Activated T-helper 1 cell treated with anti-CD3 and anti-CD28 coated beads, Interleukin-2, amount 50 U/mL, for 16 hours (primary cell): ENCODE measurements at places on chromosomes 4 and X.
A peak's percentile ranks its signal among the peaks of the same experiment; 100 is the strongest.

DNA sequence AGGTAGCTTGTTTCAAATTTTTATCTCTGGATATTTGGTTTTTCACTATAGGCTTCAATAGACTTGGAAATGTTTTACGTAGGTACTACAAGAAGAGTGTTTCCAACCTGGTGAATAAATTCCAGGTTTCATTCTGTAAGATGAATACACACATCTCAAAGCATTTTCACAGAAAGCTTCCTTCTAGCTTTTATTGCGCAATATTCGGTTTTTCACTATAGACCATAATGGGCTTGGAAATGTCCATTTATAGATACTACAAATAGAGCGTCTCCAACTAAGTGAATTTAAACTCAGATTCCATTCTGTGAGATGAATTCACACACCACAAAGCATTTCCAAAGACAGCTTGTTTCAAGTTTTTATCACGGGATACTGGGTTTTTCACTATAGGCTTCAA lies 857.7 kb upstream of the HS3ST1 start:
- DNase-seq = no peak

DNA sequence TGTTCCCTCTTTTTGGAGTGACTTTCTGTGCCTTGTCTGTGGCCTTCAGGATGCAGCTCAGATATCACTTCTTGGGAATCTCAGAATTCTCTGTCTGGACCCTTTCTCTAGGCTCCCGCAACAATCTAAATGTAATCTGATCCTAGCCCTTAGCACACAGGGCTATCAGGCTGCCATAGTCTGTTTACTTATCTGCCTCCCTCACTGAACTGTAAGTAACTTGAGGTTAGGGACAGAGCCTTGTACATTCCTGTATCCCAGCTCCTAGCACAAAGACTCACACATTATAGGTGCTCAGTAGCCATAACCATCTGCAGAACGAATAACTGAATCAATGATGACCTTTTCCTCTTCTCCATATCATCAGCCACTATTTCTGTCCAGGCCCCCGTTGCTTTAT lies 69.5 kb downstream of the RTL9 start:
- DNase-seq = no peak

- DNase-seq = no peak
These were observed 5.7 kb downstream of the MXD4 start for GRCh38 chr4:2256156-2256731.

DNA sequence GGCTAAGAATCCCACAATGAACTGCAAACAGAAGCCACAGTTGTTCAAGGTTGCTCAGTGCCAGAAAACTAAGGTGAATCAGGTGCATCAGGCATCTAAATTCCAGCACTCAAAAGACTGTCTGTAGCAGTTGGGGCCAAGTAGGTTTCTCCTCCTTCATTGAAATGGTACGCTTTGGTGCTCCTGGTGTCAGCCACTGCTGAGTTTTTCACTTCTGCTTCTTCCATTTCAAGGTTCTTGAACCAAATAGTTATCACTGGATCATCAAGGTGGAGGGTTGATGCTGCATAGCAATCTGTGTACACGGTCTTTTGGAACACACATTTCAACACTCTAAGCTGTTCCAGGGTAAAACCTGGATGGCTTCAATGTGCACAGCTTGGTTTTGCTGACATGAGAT lies 74.4 kb downstream of the TMA16 start:
- no peak for DNase-seq

DNA sequence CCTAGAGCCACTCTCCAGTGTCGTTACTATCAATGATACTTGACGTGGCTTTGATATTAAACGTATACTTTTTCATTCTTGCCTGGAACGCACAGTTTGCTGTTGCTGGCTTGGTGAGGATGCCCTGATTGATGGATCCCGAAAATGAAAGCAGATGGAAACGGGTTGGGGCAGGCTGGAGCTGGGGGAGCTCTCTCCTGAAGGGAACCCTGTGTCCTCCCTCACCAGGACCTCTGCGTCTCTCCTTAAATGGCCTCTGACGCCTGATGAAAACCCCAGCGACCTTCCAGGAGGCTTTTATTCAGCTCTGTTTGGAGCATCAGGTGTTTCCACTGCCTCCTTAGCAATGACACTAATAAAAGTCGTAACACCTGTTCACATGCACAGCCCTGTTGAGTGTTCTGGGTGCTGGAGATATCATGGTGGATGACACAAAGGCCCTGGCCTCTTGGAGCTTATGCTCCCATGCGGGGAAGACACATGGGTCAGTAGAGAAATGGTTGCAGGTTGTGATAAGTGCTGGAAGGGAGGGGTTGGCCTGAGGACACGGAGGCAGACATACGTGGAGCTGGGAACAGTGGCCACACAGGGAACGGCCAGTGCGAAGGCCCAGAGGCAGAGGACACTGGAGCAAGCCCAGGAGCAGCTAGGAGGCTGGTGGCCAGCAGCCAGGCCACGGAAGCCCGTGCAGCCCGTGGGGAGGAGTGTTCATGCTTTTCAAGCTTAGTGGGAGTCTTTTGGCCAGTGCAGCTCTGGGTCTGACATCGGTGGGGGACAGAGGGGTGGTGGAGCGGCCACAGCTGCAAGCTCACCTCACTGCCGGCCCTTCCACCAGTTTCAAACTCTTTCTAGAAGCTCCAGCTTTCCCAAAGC lies 7.5 kb downstream of the MSANTD1 start:
- DNase-seq = no peak

DNA sequence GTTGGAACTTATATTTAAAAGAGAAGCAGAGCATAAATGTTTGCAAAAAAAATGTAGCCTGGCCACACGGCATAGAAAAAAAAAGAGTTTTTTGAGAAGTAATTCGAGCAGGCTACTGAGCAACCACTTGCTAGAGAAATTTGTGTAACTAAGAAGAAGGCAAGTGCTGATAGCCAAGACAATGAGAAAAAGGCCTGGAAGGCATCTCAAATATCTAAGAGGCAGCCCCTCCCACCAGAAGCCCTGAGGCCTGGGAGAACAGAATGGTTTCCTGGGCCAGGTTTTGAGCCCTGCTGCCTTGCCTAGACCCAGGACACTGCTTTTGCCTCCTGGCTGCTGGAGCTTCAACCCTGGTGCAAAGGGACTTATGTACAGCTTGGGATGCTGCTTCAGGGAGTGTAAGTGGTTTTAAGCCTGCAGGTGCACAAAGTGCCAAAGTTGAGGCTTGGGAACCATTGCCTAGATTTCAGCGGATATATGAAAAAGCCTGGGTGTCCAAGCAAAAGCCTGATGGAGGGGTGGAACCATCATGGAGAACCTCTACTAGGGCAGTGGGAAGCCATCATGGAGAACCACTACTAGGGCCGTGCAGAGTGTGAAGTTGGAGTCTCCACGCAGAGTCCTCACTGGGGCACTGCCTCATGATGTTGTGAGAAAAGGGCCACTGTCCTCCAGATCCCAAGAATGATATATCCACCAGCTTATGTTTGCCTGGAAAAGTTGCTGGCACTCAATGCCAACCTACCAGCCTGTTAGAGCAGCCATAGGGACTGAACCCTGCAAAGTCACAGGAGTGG lies 9.7 kb downstream of the TECRL start:
- DNase-seq = no peak

DNA sequence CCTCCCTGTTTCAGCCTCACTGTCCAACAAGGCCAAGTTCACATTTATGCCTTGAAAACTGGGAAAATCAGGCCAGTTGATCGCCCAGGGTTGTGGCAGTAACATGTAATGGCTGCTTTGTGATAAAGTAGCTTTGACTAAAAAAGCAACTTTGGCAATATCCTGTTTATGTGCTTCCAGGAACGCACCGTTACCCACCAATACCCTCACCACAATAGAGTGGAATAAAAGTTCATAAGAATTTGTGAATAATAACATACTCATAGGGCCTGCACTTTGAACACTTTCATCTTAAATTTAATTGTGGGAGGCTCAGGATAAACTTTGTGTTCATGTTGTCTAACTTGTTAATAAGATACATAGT lies 80.7 kb upstream of the MAML3 start:
- DNase-seq = no peak

DNA sequence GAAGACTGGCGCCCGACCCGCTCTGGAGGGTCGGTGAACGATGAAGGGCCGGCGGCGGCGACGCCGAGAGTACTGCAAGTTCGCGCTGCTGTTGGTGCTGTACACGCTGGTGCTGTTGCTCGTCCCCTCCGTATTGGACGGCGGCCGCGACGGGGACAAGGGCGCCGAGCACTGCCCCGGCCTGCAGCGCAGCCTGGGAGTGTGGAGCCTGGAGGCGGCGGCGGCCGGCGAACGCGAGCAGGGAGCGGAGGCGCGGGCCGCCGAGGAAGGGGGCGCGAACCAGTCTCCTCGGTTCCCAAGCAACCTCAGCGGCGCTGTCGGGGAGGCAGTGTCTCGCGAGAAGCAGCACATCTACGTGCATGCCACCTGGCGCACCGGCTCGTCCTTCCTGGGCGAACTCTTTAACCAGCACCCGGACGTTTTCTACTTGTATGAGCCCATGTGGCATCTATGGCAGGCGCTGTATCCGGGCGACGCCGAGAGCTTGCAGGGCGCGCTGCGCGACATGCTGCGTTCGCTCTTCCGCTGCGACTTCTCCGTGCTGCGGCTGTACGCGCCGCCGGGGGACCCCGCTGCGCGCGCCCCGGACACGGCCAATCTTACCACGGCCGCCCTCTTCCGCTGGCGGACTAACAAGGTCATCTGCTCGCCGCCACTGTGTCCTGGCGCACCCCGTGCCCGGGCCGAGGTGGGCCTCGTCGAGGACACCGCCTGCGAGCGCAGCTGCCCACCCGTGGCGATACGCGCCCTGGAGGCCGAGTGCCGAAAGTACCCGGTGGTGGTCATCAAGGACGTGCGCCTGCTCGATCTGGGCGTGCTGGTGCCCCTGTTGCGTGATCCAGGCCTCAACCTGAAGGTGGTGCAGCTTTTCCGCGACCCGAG lies 568 bp downstream of the CHST7 start:
- DNase-seq = peak; percentile 49

GRCh38 chr4:7295911-7296660 lies 103.7 kb downstream of the SORCS2 start:
- DNase-seq = no peak

GRCh38 chr4:147633113-147633512 lies 15.9 kb downstream of the TMEM184C start:
- no peak for DNase-seq

GRCh38 chr4:16079046-16079445 lies 4.8 kb downstream of the PROM1 start:
- no peak for DNase-seq

DNA sequence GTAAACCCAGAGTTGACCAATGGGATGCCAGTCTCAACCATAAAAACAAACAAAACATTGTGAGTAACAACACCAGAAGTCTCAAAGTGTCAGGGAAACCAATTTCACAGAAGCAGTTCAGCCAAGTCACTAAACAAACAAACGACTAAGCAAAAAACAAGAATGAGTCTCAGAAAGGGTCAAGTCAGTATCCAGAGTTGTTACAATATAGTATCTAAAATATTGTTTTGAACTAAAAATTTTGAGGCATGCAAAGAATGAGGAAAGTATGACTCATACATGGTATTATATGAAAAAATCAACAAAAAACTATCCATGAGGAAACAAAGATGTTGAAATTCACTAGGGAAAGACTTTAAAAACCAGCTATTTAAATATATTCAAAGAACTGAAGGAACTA lies 70.6 kb downstream of the AR start:
- no peak for DNase-seq
